ENCODE measurements at places on chromosomes 5 and 9.

DNA sequence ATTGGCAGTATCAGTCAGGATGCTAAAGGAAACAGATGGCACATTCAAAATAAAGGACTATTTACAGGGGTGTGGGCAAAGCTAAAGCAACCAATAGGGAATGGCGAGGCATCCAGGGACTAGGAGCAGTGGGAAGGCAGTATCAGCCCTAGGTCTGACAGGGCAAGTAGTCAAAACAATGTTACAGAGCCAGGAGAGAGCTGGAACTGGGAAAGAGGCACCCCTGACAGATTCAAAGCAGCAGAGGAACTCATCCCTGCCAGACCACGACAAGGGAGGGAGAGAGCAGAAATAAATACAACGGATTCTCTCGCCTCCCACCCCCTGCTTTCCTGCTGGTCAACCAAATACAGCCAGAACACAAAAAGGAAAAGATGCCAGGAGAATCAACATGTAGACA lies 371.5 kb downstream of the NR2F1-AS1 start:
- DNase-seq: no peak

- no peak for DNase-seq
These were observed 340.2 kb downstream of the ARRDC3 start for GRCh38 chr5:91042936-91043255.

DNA sequence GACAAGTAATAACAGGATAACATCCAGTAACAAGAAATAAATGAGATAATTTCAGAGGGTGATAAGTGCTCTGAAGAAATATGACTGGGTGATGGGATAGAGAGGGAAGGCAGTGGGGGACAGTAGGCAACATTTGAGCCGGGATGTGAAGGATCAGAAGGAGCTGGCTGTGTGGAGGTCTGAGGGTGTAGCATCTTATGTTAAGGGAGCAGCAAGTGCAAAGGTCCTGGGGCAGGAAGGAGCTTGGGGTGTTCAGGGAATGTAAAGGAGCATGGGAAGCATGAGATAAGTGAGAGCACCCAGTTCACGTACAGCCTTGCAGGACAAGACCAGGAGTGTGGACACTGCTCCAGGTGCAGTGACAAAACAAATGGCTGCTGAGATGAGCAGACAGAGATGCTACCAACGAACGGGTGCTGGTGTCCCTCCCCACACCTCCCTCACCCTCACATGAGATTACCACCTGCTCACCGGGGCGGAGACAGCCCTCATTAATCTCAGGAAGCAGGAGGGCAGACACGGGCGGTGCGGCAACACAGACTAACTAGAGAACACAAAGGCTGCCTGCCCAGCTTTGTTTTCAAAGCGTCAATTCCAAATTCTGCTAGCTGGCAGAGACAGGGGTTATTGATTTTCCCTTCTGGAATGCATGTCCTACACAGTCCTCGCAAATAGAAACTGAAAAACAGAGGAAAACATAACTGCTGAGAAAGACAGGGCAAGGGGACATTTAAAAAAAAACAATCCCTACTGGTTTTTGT lies 298.1 kb upstream of the PANK3 start:
- no peak for DNase-seq

DNA sequence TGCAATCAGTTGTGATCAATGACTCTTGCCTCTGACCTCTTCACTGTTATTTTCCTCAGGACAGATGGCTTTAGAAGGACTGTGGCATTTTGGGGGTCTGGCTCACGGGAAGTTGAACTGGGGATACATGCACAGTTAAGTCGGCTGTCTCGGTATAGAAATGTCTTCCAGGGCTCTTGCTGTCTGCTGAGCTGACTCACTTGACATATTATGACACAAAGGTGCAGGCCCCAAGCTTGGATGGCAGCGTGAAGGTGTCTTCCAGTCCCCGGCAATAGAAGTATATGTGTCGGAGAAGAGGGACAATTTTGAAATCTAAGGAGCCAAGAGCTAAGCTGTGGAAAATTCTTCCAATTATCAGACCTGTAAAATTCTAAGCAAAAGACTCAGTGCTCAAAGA lies 9.8 kb upstream of the ARSI start:
- no peak for DNase-seq

Measured in HuH-7.5 (cell line).